NCI-H524 treated with DMSO at 0.1 percent for 48 hours (cell line): ENCODE measurements at places on chromosomes 3 and 15.
A peak's percentile ranks its signal among the peaks of the same experiment; 100 is the strongest.

DNA sequence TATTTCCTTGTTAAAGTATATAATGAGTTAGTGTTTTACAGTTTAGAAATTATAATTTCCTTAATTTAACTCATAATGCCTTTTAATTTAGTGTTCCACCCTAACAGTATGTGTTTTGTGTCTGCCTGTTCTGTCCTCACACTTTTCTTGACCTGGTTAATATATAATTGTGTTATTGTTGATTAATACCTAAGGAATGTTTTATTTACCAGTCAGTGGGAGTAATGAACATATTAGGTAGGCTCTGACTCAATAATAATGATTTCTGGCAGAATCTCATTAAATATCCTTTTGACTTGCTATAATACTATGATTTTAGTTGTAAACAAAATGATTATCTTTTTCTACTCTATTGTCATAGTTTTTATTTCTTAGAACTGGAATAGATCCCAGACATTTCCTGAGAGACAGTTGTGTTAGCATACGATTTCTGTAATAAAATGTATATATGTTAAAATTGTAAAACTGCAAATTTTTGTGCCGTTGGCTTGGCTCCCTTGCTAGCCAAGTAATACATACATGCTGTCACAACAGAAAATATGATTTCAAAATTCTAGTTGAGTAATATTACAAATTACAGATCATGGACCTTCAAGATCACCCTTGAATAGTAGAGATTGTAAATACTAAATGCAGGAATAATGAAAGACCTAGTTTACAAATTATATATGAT is 51.9 kb downstream of the RASA2 start:
- no peak for DNase-seq

GRCh38 chr15:65373163-65373651 is 4.6 kb downstream of the IGDCC3 start:
- peak; percentile 88 for DNase-seq

GRCh38 chr3:46677411-46677726 is 16.1 kb downstream of the ALS2CL start:
- no peak for DNase-seq

GRCh38 chr3:190120269-190121060 is at the start of gene P3H2:
Gene P3H2, minus strand, starts transcription at chr3:190120897. Its CDS starts 166 bp downstream, at chr3:190120731.
- DNase-seq, result peak; percentile 53

- no peak for DNase-seq
These were observed 170.6 kb upstream of the TSC22D2 start for GRCh38 chr3:150237490-150237889.

DNA sequence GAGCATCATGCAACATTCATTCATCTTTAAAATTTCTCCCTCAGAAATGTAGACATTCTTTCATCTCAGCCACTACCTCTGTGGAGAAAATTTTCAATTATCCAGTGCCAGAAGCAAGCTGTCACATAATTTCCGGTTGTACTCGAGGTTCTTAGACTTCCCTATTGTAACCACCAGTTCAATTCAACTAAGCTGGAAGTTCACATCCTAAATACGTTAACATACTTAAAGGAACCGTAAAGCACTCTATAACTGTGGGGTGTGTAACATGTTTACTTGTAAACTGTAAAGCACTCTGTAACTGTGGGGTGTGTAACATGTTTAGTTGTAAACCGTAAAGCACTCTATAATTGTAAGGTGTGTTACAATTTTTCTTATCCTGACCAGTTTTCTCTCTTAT is 150.3 kb downstream of the PLCL2 start:
- DNase-seq, result no peak

DNA sequence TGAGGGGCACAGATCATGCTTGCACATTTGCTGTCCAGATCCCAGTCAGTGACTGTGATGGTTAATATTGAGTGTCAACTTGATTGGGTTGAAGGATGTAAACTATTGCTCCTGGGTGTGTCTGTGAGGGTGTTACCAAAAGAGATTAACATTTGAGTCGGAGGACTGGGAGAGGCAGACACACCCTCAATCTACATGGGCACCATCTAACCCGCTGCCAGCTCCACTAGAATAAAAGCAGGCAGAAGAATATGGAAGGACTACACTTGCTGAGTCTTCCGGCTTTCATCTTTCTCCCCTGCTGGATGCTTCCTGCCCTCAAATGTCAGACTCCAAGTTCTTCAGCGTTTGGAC is 5.1 kb downstream of the GP9 start:
- DNase-seq, result no peak
